ENCODE measurements at places on chromosomes 1 and 21.

GRCh38 chr1:229479660-229480399 is 28.3 kb downstream of the NUP133 start:
- DNase-seq, result peak; percentile 5

- no peak for DNase-seq
These were observed 1.2 kb downstream of the KDM4A start for GRCh38 chr1:43651188-43651587.

DNA sequence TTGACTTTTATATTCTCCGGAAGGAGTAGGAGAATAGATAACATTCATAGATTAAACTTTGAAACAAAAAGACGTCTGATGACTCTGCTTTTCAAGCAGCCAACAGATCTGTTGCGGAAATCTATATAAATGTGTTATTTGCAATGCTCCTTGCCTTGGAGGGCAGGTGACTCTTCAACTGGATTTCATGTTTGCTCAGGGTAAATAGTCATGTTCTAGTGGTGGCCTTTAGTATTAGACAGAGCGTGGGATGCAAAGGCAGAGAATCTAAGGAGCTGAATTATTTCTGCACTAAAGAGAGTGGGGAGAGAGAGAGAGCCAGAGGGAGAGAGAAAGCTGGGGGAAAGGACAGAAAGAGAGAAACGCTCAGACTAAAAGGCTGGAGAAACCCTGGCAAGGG is 454.3 kb downstream of the AJAP1 start:
- no peak for DNase-seq

DNA sequence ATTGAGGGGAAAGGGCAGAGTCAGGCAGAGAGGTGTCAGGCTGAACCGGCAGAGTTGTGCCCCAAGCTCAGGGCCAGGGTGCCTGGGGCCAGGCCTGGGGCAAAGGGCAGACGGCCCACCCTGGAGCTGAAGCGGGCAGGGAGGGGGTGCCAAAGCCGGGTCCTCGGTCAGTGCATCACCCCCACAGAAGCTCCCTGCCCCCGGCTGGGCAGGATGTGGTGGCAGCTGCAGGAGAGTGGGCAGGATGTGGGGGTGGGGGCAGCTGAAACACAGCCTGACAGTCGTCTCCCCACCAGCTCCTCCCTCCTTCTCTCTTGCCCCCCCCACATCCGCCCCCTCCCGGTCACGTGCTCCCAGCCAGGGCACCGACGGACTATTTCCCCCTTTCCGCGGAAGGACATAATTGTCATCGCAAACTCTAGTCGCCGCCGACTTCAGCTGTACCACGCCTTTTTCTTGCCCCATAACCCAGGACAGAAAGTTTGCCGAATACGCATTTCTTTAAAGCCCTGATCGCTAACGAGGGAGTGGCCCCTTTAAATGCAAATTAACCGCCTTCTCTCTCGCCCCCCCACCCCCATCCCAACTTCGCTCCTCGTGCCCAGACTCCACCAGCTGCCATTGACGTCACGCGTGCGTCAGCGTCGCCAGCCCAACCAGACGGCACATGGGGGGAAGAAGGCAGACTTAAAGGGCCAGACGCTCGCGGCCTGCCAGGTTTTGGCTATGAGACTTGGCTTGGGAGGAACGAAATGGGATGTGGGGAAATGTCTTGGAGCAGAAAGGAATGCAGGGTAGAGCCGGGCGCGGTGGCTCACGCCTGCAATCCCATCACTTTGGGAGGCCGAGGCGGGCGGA is 4.5 kb upstream of the MEF2D start:
- DNase-seq, result peak; percentile 99

GRCh38 chr1:178335426-178335825 is 161.3 kb downstream of the CLEC20A start:
- DNase-seq, result no peak

DNA sequence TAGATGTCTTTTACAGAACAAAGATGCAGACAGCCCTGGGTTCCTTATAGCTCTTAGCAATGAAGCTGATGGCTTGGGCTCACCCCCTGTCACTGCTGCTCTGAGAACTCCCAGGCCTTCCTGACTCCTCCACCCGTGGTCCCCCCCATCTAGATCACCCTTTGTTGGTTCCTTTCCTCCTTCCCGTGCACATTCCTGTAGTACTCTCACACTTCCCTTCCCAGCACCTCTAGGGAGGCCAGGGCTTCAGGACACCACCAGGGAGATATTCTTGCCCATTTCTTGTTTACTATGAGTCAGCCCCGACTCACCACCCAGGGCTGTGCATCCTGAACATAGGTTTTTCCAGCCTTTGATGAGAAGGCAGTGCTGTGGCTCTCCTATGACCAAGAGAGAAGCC is 14.4 kb upstream of the NOS1AP start:
- DNase-seq, result no peak

- DNase-seq, result no peak
These were observed 6.8 kb upstream of the OTUD7B start for GRCh38 chr1:150017206-150017750.

- no peak for DNase-seq
These were observed 18.1 kb upstream of the PDZK1IP1 start for GRCh38 chr1:47207803-47208373.

DNA sequence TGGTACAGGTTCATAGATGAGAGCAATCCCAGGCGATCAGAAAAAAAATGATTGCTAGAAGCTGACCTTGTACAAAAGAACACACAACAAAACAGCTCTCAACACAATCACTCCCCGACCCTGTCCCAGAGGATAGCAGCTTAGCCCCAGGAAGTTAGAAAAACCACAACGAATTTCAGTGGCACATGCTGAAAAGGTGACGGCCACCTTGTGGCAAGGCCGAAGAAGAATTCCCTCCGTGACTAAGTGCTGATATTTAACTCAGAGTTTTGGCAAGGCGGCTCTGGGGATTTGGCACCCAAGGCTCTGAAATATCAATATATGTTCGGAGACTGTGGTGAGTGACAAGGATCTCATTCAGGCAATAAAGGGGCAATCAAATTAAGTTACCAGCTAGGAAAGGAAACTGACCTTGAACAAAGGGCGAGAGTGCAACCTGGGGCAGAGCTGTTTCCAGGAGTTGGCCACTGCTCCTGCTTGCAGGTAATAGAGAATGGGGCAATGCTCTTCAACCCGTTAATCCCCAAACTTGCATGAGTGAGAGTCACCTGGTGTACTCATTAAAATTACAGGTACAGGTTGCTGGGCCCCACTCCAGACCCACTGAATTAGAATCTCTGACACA is 96.2 kb downstream of the BEND5 start:
- no peak for DNase-seq

GRCh38 chr1:119298687-119299303 is 69.8 kb upstream of the HAO2 start:
- no peak for DNase-seq

DNA sequence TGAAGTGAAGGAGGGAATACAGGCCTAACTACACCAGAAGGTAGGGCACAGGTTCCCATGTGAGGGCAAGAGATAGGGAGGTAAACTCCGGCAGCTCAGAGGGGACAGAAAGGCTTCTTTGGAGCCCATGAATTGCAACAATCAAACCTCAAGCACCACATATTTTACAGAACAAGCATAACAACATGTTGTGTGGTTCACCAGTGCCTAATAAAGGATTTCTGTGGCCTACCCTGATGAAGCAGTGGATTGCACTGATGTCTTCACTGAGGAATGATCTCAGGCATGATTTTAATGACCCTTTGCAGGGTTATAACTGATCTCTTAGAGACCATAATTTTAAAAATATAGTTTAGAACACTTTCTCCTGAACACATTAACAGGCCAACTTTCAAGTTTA is 77.4 kb downstream of the RUNX1 start:
- DNase-seq, result no peak

DNA sequence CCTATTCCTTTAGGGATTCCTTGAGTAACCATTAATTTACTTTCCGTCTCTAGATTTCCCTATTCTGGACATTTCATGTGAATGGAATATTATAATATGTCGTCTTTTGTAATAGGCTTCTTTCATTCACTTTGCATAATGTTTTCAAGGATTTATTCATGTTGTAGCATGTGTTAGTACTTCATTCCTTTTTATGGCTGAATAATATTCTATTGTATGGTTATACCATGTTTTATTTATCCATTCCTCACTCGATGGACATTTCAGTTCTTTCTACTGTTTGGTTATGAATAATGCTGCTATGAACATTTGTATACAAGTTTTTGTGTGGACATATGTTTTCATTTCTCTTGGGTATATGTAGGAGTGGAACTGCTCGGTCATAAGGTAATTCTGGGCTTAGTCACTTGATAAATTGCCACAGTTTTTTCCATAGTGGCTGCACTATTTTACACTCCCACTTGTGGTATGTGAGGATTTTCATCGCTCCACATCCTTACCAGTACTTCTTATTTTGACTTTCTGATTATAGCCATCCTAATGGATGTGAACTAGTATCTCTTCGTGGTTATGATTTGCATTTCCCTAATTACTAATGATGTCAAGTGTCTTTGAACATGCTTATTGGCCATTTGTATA is 17.7 kb downstream of the PPP2R5A start:
- DNase-seq, result no peak

DNA sequence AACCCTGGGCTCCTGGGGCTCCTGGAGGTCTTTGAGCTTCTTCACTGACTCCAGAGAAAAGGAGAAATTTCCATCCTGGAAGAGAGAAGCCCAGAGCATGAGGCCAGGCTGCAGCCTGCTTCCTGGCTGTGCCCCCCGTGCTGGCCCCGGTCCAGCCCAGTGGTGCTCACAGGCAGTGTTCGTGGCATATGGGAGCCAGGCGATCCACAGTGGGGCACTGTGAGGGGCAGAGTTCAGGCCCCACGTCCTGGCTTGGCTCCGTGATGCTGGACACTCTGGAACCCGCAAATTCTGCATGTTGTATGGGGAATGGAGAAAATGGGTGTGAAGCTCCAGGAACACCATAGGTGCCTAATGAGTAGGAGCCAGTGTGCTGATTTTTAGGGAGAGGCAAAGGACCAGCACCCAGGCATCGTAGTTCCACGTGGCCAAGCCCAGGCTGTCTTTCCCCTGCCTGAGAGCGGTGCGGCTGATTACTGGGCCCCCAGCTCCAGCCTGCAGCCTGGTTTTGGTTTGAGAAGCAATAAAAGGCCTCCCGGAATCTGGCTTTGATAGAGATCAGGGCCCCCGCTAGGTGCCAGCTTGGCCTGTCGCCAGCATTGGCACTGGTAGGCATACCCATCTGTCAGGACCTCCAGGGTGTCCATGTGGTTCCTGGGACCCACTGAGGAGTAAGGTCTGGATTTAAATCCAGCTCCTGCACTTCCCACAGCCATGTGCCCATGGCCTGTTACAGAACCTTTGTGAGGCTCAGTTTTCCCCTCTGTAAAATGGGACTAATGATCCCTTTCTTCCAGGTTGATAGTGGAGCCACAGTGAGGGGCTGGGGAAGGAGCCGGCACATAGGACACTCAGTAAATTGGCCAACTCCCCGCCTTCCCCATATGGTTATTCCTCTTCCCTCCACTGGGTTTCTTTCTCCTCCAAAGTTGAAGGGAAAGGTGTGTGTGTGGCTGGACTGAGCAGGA is 725 bp downstream of the GUCA2A start:
- no peak for DNase-seq

DNA sequence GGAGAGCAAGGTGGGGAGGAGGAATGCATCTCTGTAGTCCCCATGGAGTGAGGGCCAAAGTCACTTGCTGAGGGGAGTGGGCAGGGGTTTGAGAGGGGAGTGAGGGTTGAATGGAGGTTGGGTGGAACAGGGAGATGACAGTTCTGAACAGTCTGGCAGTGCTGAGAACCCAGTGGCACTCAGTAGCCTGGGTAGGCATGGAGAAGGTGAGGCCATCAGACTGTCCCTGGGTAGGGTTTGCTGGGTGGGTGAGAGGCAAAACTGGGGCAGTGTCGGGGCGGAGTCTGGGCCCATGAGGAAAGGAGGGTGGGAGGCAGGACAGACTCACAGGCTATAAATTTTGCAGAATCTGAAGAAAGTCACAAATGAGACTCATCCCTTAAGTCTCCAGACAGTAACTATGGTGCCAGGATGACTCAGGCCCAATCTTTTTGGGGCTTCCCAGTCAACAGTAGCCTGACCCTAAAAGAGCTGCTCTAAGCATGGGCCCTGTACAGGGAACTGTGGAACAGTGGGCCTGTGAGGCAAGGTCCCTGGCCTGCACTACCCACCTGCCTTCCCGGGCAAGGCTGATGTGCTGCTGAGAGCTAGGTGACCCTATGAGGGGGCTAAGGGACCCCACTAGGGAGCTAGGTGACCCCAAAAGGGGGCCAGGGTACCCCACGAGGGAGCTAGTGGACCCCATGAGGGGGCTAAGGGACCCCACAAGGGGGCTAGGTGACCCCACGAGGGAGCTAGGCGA is 51.0 kb upstream of the DMRTB1 start:
- DNase-seq, result no peak

DNA sequence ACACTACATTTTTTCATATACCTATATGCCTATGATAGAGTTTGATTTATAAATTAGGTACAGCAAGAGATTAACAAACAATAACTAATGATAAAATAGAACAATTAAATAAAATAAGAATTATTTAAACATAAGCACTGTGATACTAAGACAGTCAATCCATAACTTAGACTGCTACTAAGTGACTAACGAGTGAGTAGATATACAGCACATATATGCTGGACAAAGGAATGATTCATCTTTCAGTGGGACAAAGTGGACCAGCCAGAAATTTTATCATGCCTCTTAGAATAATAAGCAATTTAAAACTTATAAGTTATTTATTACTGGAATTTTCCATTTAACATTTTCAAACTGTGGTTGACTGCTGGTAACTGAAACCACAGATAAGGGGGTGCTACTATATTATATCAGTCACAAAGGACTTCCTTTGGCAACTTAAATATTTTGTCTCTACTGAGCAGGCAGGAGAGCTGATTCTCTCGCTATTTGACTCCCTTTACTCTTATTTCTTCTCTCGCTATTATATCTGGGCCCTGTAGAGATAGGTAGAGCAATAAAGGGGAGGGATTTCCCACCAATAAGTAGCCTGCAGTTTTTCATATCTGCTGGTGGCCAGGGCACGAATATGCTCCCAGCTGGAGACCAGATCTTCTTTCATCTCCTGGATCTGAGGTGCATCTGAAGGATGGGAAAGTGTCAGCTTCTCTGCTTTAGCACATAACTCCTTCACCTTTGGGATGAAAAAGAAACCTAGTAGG is 10.8 kb downstream of the SPTA1 start:
- DNase-seq, result no peak

GRCh38 chr1:169483500-169483966 is 2.2 kb downstream of the SLC19A2 start:
- peak; percentile 9 for DNase-seq

DNA sequence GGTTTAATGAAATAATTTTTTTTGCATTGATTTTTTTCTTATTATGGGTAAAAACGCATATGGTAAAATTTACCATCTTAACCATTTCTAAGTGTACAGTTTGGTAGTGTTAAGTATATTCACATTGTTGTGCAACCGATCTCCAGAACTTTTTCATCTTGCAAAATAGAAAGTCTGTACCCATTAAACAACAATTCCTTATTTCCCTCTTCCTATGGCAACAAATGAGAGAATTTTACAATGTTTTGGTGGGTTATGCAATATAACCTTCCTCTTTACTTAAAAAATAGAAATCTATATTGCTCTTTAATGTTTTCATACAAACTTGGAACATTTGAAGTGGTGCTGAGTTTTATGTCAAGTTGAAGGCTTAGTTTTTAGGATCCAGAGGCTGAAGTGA is 26.6 kb downstream of the MAP3K7CL start:
- no peak for DNase-seq

All from umbilical cord (tissue), 2 donors.